Suprapubic skin (tissue), 4 donors: ENCODE measurements at places on chromosomes 5 and 9.
A peak's percentile ranks its signal among the peaks of the same experiment; 100 is the strongest.

DNA sequence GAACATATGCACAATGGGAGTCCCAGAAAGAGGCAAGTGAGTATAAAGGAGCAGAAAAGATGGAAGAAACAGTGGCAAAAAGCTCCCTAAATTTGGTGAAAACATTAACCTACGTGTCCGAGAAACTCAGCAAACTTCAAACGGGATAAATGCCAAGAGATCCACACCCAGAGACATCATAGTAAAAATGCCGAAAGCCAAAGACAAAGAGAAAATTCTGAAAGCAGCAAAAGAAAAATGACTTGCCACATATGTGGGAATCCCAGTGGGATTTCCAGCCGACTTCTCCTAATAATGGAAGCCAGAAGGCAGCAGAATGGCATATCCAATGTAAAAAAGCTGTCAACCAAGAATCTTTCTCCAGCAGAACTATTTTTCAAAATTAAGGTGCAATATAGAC, 101.2 kb downstream of the ADAMTS2 start:
- peaks cover 18% of the 10 kb centered on the region for H3K4me1 ChIP-seq
- H3K27ac ChIP-seq, result peak overlapping the region; percentile 29
- no peak overlapping the region for H3K4me3 ChIP-seq
- peak; percentile 9 for DNase-seq

DNA sequence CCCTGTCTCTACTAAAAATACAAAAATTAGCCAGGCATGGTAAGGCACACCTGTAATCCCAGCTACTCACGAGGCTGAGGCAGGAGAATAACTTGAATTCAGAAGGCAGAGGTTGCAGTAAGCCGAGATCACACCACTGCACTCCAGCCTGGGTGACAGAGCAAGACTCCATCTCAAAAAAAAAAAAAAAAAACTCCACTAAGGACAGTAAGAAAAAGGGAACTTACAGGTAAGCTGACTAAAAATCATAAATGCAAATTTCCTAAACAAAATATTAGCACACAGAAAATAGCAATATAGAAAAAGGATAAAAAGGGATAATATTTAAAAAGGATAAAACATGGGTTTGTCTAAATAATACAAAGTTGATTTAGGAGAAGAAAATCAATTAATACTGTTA, 27.9 kb upstream of the HNRNPA0 start:
- DNase-seq, result no peak
- no peak overlapping the region for H3K4me3 ChIP-seq
- H3K36me3 ChIP-seq, result no peaks in the 10 kb centered on the region

- H3K27ac ChIP-seq, result no peak overlapping the region
- H3K27me3 ChIP-seq, result no peaks in the 10 kb centered on the region
- no peak for DNase-seq
- H3K4me1 ChIP-seq, result no peaks in the 10 kb centered on the region
- no peak overlapping the region for H3K4me3 ChIP-seq
These were observed 274.1 kb upstream of the TMEM161B start for GRCh38 chr5:88542786-88543185.

GRCh38 chr9:112158656-112159367, 16.3 kb downstream of the SUSD1 start:
- no peaks in the 10 kb centered on the region for H3K4me1 ChIP-seq
- no peak for DNase-seq
- no peaks in the 10 kb centered on the region for H3K36me3 ChIP-seq
- no peaks in the 10 kb centered on the region for H3K27me3 ChIP-seq

GRCh38 chr5:34682926-34683623, 26.9 kb downstream of the RAI14 start:
- H3K27me3 ChIP-seq, result no peaks in the 10 kb centered on the region
- H3K4me3 ChIP-seq, result no peak overlapping the region
- DNase-seq, result no peak
- peaks cover 24% of the 10 kb centered on the region for H3K4me1 ChIP-seq

DNA sequence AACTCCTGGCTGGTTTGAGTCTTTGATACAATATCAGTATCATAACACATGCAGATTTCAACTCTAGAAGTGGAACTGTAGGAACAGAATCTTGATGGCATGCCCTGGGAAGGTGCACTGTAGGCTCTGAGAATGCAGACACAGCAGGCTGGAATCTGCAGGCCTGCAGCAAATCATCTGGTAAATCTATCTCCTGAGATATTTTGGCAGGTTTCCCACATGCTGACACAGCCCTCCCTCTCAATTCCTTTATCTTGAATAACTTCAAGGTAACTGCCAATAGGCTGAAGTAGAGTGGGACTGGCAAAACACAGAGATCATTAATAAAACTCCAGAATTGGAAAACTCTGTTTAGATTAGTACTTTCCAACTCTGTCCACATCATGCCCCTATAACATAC, 177.8 kb upstream of the PCSK5 start:
- H3K36me3 ChIP-seq, result no peaks in the 10 kb centered on the region
- H3K27ac ChIP-seq, result no peak overlapping the region
- no peak overlapping the region for H3K4me3 ChIP-seq
- H3K27me3 ChIP-seq, result no peaks in the 10 kb centered on the region

- H3K27ac ChIP-seq, result no peak overlapping the region
- H3K27me3 ChIP-seq, result no peaks in the 10 kb centered on the region
- no peaks in the 10 kb centered on the region for H3K4me1 ChIP-seq
- H3K4me3 ChIP-seq, result no peak overlapping the region
- H3K36me3 ChIP-seq, result no peaks in the 10 kb centered on the region
These were observed 198.8 kb downstream of the PRELID2 start for GRCh38 chr5:145636371-145636770.

GRCh38 chr5:96687812-96688453, 25.8 kb downstream of the CAST start:
- peaks cover 10% of the 10 kb centered on the region for H3K4me1 ChIP-seq
- no peak overlapping the region for H3K4me3 ChIP-seq
- no peak overlapping the region for H3K27ac ChIP-seq

GRCh38 chr5:76622973-76623596, at the start of gene F2RL2:
Gene F2RL2, minus strand, starts transcription at chr5:76623403. Its CDS starts 173 bp downstream, at chr5:76623230.
- no peaks in the 10 kb centered on the region for H3K27me3 ChIP-seq
- H3K27ac ChIP-seq, result no peak within 1 kb of the TSS
- no peak for DNase-seq
- H3K4me3 ChIP-seq, result no peak within 1 kb of the TSS
- no peaks in the 10 kb centered on the region for H3K4me1 ChIP-seq

- no peak overlapping the region for H3K4me3 ChIP-seq
- H3K36me3 ChIP-seq, result no peaks in the 10 kb centered on the region
- no peaks in the 10 kb centered on the region for H3K4me1 ChIP-seq
- H3K27me3 ChIP-seq, result no peaks in the 10 kb centered on the region
These were observed 64.7 kb downstream of the MEGF10 start for GRCh38 chr5:127355337-127355736.

GRCh38 chr9:116471093-116471906, 215.8 kb upstream of the TRIM32 start:
- H3K27me3 ChIP-seq, result no peaks in the 10 kb centered on the region
- no peak overlapping the region for H3K27ac ChIP-seq
- H3K36me3 ChIP-seq, result no peaks in the 10 kb centered on the region
- no peak overlapping the region for H3K4me3 ChIP-seq

DNA sequence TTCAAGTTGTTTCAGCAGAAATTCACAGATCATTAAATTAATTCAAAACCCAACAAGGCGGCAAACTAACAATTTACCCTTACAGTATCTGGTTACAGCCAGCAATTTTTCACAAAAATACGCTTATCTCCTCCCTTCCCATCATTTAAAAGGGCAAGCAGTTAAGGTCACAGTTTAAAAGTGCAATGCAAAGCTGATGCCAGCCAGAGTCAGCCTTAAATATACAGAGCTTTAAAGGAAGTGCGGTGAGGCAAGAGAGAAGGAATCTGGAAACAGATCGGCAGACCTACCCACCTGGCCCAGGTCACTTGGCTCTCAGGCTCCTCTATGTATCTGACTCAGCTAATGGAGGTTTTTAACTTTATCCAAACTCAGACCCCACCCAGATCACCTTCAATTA, 31.0 kb downstream of the EPB41L4A start:
- H3K4me3 ChIP-seq, result no peak overlapping the region
- no peaks in the 10 kb centered on the region for H3K36me3 ChIP-seq
- no peak for DNase-seq
- H3K4me1 ChIP-seq, result peaks cover 15% of the 10 kb centered on the region
- no peak overlapping the region for H3K27ac ChIP-seq

DNA sequence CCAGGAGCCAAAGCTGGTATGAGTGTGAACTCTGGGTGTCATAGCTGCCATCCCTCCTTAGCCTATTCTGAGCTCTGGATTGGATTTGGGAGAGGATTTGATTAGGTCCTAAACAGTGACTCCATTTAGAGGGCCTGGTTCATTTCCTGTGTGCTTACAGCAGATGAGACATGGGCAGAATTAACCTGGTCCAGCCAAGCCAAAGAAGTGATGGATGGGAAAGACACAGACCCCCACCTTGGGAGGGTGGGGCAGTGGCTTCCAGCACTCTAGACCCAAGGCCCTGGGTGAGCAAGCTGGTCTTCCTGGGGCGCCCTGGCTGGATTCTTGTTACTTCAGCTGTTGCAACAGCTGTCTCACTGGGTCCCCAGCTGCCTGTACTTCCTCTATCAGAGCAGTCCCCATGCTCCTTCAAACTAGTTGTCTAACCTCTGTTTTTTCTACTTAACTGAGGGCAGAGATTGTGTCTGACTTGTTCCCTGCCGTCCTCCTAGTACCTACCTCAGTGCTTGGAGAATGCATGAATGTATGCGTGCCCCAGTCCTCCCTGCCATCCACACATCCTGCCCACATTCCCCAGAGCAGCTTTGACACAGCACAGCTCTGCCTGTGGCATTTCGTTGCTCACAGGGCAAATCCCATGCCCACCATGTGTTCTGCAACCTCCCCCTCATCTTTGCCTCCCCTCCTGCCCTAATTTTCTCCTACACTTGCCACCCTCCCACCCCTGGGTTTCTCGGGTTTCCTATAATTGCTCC, 115.9 kb downstream of the RGS3 start:
- no peaks in the 10 kb centered on the region for H3K27me3 ChIP-seq
- peak overlapping the region; percentile 81 for H3K27ac ChIP-seq
- peaks cover 12% of the 10 kb centered on the region for H3K36me3 ChIP-seq
- H3K4me3 ChIP-seq, result no peak overlapping the region
- peaks cover 70% of the 10 kb centered on the region for H3K4me1 ChIP-seq

GRCh38 chr5:149779124-149779465, 49.0 kb downstream of the PPARGC1B start:
- peaks cover 64% of the 10 kb centered on the region for H3K4me1 ChIP-seq
- no peak for DNase-seq
- no peaks in the 10 kb centered on the region for H3K36me3 ChIP-seq
- no peaks in the 10 kb centered on the region for H3K27me3 ChIP-seq

- H3K27me3 ChIP-seq, result no peaks in the 10 kb centered on the region
- H3K4me3 ChIP-seq, result no peak overlapping the region
- no peaks in the 10 kb centered on the region for H3K4me1 ChIP-seq
These were observed 616.4 kb upstream of the NUDT12 start for GRCh38 chr5:104178829-104179456.

- no peak overlapping the region for H3K4me3 ChIP-seq
- no peak overlapping the region for H3K27ac ChIP-seq
- H3K4me1 ChIP-seq, result peaks cover 5% of the 10 kb centered on the region
- no peaks in the 10 kb centered on the region for H3K27me3 ChIP-seq
These were observed 198.8 kb downstream of the ADAMTS12 start for GRCh38 chr5:33692980-33693379.

DNA sequence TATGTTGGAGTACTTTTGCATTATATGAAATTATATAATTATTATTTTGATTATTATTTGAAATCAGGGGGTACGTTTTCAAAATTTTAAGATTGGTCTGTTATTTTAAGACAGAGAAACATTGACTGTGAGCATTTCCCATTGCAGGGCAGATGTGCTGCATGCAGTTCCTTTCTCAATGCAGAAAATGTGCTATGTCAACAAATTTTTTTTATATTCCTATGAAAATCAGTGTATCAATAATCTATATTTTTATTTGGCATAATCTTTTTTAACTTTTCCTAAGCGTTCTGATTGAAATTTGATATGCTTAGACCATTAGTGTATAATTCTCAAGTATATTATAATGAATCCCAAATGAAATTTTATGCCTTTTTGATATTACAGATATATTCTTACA, 41.8 kb upstream of the LRRC70 start:
- peaks cover 27% of the 10 kb centered on the region for H3K36me3 ChIP-seq
- H3K27ac ChIP-seq, result no peak overlapping the region
- H3K27me3 ChIP-seq, result no peaks in the 10 kb centered on the region
- no peak for DNase-seq
- H3K4me3 ChIP-seq, result no peak overlapping the region

GRCh38 chr5:172832383-172833315, 1.4 kb upstream of the ERGIC1 start:
- no peak for DNase-seq
- H3K4me1 ChIP-seq, result peaks cover 41% of the 10 kb centered on the region
- no peak overlapping the region for H3K4me3 ChIP-seq
- H3K27ac ChIP-seq, result peak overlapping the region; percentile 58
- no peaks in the 10 kb centered on the region for H3K36me3 ChIP-seq

DNA sequence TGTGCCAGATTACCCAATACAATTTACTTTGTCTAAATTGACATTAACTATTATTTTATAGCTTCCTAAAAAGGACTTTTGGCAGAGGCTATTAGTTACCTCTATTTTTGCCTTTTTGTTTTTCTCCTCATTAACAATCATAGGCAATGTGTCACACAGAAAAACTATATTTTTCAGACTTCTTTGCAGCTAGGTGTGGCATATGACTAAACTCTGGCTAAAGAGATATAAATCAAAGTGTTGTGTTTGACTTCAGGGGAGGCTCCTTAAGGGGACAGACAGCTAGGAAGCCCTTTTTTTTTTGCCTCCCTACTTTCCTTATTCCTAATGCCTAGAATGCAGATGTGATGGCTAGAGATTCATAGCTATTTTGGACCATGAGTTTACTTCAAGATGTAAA, 19.7 kb upstream of the GCNT4 start:
- H3K27me3 ChIP-seq, result no peaks in the 10 kb centered on the region
- H3K36me3 ChIP-seq, result no peaks in the 10 kb centered on the region
- H3K4me1 ChIP-seq, result no peaks in the 10 kb centered on the region

- H3K4me1 ChIP-seq, result no peaks in the 10 kb centered on the region
- DNase-seq, result no peak
These were observed 42.8 kb downstream of the ACO1 start for GRCh38 chr9:32427111-32427873.

DNA sequence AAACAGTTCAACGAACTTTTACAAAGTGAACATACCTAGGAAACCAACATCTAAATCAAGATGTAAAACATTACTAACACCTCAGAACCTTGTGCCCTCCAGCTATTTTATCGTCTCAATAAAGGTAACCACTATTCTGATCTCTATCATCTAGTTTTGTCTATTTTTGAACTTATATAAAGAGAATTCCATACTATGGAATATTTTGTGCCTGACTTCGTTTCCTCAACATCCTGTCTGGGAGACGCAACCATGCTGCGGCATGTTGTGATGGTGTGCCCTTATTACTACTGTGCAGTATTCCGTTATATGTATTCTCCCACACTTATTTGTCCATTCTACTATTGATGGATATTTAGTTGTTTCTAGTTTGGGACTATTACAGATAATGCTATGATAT, 99.2 kb downstream of the NR6A1 start:
- H3K4me1 ChIP-seq, result peaks cover 11% of the 10 kb centered on the region
- H3K4me3 ChIP-seq, result no peak overlapping the region
- no peaks in the 10 kb centered on the region for H3K27me3 ChIP-seq
